ENCODE measurements at places on chromosomes 13 and 19.
A peak's percentile ranks its signal among the peaks of the same experiment; 100 is the strongest.

DNA sequence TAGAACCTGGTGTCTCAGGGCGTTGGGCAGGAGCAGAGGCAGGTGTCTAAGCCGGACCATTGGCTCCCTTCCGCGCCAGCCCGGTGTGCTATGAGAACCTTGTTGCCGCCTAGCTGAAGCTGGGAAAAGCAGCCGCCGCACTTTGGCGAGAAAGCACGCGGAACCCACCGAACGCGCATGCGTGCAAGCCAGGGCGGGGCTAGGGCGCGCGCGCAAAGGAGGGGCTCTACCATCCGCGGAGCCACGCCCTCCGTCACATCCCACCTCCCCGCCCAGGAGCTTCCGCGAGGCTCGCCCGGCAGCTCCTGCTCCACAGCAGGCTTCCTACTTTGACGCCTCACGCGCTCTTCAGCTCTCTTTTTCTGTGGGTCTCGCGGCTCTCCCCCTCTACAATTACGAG lies 51.3 kb downstream of the WDR87 start:
- no peak for DNase-seq

GRCh38 chr13:30910676-30911075 lies 4.6 kb downstream of the MEDAG start:
- no peak for DNase-seq

- peak; percentile 7 for DNase-seq
These were observed at the start of gene ZFP82 for GRCh38 chr19:36418287-36419001. Gene ZFP82, minus strand, starts transcription at chr19:36418644. Its CDS starts 8,855 bp downstream, at chr19:36409789.

GRCh38 chr13:80360453-80360800 lies 19.5 kb upstream of the SPRY2 start:
- DNase-seq, result no peak

GRCh38 chr19:5996623-5997320 lies 18.8 kb upstream of the RANBP3 start:
- DNase-seq, result no peak

DNA sequence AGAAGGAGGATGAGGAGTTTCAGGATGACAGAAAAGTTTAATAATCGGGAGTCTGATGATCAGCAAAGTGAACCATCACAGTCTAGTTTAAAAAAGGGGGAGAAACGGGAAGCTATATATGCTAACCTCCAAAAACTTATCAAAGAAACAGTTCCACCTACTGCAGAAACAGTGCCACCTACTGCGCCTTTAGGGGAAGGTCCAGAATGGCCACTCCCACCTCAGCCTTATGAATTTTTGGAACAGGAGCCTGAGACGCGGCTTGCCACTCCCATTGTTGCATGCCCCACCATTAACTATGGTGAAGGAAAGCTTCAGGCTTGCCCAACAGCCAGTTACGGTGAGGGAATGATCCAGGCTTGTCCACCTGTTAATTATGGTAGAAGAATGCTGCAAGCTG lies 929.0 kb downstream of the SLITRK6 start:
- DNase-seq, result no peak

- DNase-seq, result no peak
These were observed 32.7 kb downstream of the TIMM13 start for GRCh38 chr19:2394442-2395292.

DNA sequence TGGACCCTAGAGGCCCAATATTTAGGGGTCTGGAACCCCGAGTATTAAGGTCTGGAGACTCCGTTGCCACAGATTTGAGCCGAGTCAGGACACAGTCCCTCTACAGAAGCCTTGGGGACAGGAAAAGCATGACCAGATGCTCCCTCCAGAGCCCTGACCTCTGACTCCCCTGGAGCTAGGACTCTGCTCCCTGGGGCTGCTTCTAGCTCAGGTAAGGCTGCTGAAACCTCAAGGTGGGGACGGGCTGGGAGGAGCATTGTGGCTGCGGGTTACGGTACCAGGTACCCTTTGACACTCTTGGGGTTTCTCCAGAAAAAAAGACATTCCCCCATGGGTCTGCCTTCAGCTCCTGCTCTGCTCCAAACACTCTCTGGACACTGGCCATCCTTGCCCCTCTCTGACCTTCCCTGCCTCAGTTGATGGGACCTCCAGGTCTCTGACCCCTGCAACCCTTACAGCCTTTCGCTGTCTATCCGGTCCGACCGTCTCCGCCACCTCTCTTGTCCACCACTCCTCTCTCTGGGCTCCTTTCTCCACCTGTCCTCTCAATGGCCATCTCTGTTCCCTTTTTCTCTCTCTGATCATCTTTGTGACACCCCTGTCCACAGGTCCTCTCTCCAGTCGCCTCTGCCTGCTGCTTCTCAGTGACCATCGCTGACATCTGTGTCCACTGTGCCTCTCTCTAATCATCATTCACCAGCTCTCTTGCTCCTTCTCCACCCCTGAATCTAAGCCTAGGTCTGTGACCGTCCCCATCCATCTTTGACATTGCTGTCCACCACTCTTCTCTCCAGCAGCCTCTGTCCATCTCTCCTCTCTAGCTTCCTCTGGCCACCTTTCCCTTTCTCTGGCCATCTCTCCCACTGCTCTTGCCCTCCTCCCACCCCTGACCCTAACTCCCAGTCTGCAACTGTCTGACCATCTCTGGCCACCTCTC lies 1.4 kb downstream of the LRFN3 start:
- no peak for DNase-seq

DNA sequence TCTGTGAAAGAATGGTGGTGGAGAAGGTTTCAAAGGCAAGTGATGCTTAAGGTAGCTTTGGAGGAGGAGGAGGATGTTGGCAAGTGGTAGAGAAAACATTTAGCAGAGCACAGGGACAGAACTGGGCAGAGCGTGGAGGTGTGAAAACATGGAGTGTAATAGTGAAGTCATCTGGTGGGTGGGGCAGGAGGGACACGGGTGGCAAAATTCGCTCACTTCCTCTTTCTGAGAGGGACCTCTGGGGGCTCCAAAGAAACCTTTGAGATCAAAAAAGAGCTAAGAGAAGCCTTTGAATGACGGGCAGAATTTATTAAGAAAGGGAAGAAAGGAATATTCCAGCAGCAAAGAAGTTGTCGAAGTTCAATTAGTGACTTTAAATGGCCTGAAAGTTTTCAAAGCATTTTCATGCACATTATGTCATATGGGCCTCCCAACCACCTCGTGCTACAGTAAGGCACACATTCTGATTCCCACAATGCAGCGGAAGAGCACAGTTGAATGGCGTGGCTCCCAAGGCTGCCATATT lies 82.8 kb downstream of the STARD13 start:
- no peak for DNase-seq

DNA sequence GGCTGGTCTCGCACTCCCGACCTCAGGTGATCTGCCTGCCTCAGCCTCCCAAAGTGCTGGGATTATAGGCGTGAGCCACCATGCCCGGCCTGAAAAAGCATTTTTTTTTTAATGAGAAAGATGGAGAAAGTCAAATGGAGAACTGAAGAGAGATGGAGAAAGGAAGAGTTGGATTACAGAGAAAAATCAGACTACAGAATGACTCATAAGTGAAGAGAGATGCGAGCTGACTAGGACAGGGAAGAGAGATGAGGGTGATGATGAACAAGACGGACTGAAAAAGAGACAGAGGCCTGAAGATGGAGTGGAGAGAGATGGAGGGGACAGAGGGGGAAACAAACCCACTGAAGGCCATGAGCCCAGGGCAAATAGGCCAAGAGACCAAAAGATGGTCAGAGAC lies 1.5 kb downstream of the DHX34 start:
- no peak for DNase-seq

DNA sequence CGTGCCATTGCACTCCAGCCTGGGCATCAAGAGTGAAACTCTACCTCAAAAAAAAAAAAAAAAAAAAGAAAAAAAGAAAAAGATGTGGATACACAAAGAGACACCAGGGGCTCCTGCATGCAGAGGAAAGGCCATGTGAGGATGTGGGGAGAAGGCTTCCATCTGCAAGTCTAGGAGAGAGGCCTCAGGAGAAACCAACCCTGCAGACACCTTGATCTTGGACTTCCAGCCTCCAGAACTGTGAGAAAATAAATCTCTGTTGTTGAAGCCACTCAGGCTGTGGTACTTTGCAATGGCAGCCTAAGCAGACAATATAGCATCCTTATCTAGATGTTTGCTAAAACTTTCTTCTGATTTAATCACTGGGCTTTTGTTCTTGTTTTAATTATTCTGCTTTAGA lies 50.3 kb downstream of the POLR1D start:
- DNase-seq, result no peak

DNA sequence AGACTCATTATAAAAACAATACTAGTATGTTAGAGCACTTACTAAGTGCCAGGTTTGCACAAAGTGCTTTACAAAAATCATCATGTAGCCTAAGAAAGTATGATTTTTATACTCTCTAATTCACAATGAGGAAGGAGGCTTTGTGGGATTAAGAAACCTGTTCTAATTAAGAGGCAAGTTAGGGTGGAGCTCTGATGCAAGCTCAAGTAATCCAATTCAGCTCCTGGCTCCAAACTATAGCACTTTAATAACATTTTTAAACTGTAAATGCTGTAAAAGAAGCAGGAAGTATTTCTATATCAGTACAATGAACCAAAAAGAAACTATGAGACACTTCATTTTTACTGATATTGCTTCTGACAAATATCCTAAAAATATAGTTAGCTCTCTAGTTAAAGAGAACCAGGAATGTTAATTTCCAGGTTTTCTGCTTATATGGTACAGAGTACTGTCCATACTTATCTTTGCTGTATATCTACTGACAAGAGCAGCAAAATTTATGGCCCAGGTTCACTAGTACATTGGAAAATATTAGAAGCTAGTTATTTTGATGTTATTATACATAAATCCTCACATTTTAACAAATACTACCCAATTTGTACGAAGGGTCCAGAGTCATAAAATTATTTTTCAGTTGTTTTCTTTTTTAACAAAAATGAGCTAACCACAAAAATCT lies 482.0 kb downstream of the DIAPH3 start:
- DNase-seq, result no peak

GRCh38 chr19:21519488-21519887 lies 14.1 kb downstream of the ZNF429 start:
- no peak for DNase-seq

DNA sequence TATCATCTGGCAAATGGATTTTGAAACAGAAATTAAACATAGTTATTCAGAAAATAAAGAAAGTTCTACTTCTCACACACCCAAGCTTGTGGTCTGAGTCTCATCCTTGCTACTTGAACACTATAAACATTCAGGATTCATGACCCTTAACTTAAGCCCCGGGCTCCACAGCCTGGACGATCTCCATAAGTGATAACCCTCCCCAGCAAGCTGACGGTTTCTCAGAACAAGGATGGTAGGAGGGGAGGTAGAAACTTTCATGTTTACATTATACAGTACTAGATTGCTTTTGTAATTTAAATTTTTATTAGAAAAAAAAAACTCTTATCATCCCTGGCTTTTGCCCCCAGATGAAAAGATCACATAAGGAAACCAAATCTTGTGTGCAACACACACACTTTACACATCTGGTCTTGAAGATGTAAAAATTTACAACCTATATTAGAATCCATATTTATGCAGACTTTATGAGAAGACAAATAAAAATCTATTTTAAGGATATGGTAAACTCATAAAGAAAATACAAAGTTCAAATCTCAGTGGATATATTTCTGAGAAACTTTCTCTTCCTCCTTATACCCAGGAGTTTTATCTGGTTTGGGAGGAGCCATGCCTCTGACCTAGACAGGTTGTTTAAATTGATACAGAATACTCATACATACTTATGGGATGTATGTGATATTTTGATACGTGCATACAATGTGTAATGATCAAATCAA lies 20.0 kb upstream of the ATP12A start:
- DNase-seq, result no peak

- no peak for DNase-seq
These were observed 14.5 kb upstream of the SIGLEC14 start for GRCh38 chr19:51660975-51661600.

DNA sequence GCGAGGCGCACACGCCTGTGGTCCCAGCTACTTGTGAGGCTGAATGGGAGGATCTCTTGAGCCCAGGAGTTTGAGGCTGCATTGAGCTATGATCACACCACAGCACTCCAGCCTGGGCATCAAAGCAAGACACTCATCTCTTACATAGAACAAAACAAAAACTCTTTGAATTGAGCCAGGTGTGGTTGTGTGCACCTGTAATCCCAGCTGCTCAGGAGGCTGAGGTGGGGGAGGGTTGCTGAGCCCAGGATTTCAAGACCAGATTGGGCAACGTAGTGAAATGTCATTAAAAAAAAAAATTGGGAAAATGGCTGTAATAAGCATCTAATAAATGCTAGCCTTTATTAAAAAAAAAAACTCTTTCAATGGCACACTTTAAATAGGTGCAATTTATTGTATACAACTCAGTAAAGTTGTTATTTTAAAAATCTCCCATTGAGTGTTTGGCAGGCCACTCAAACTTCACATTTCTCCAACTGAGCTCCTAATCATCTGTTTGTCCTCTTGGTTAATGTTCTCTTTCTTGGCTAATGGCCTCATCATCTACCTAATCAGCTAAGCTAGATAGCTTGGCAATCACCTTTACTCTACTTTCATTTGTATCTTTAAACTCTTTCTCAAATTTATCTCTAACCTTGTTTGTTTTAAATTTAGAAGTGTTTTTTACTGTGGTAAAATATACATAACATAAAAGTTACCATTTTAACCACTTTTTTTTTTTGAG lies 28.1 kb upstream of the HMGB1 start:
- no peak for DNase-seq

- DNase-seq, result no peak
These were observed 108.6 kb downstream of the HSPH1 start for GRCh38 chr13:31053091-31053490.

GRCh38 chr19:6501740-6502648 lies at the start of gene TUBB4A:
Gene TUBB4A, minus strand, starts transcription at chr19:6502309. Its CDS starts 97 bp downstream, at chr19:6502212.
- DNase-seq, result no peak

DNA sequence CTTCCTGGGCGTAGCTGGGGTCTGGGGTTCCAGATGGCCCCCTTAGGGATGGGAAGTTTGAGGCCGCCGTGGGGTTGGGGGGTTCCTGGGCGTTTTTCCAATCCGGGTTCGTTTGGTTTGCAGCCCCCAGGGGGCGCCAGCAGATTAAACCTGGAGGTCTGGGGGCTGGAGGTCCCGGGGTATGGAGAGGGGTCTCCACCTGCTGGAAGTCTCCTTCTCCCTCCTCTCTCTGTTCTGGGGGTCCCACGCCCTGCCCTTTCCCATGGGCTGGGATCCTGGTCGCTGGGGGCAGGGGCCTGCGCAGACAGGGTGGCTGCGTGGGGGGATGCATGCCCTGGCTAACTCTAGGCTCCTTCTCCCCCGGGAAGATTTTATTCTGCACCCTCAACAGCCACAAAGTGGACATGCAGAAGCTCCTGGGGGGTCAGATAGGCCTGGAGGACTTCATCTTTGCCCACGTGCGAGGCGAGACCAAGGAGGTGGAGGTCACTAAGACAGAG lies 899 bp downstream of the GIPC3 start:
- no peak for DNase-seq

DNA sequence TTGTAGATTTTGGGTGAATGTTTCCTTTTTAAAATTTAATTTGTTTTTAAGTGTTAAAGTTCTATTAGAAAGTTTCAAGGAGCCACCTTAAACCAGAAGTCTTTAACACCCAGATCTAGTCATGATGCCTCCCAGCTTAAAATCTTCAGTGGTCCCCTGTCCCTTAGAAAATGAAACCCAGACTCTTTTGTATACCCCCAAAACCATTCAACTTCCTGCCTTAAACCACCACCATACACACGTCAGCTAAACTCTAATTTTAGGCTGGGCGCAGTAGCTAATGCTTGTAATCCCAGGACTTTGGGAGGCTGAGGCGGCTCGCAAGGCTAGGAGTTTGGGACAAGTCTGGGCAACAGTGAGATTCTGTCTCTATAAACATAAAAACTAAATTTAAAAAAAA lies 37.9 kb downstream of the N4BP2L1 start:
- no peak for DNase-seq
